ENCODE measurements at places on chromosomes 5 and 9.

GRCh38 chr5:180040287-180041214 lies 31.0 kb downstream of the RNF130 start:
- no peak for DNase-seq

DNA sequence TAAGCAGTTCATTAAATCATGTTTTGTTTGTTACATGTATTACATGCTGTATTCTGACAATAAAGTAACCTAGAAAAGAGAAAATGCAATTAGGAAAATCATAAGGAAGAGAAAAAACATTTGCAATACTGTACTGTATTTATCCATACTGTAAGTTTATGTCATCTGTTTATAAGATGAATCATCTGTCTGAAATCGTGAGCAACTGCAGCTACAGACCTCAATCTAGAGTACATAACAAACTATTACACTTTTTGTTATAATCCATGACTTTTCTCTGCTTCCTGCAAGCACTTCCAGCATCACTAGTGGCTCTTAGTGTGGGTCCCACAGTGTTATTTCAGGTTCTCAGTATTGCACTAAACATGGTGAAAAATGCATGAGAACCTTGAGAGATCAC lies 144.4 kb upstream of the NR4A3 start:
- no peak for DNase-seq

- no peak for DNase-seq
These were observed 38.2 kb upstream of the ZSWIM6 start for GRCh38 chr5:61293873-61294272.

DNA sequence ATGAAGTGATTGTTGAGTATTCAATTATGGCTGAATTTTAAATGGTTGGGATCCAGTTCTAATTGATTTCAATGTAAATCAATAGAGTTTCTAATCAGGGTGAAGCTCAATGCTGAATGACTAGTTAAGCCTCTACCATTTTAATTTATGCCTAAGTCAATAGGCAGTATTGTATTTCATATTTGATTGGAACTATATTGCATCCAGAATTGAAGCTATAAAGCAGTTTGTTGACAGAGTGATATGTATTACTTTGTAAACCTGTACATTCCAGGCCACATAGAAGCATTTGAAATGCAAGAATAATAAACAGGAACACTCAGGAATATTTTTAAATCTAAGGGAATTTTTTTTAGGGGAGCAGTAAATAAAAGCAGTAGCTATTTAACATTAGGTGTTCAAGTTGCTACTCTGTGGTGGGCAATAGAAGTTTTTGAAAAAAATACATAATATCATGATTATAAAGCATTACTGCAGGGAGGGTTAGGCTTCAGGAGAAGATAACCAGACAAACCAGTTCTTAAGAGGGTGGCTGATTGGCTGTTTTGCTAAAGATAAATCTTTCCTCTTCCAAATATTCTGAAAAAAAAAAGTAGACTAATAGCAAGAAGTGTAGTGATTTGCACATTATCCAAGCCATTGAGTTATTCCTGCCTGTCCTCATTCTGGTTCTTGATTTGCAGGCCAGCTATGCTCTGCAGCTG lies 492.0 kb upstream of the MEF2C start:
- DNase-seq: no peak

- no peak for DNase-seq
These were observed 41.7 kb downstream of the TMEM161B start for GRCh38 chr5:88226881-88227450.

DNA sequence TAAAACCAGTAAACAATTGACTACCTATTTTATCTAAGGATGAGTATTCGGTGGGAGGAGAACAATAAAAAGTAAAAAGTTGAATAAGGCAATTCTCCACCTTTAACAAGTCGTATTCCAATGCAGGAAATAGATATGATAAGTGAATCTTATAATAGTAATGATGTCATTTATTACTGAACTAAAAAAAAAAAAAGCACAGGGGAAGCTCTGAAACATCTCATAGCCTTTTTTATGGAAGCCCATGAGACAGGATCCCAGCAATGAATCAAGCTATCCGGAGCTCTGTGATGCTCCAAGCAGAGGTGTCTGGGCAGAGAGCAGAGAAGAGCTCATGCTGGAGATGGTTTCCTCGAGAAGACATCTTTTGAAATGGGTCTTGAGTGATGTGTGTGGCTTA lies 376.0 kb downstream of the ICE1 start:
- DNase-seq: no peak

GRCh38 chr5:171692107-171692506 lies 93.5 kb upstream of the SMIM23 start:
- no peak for DNase-seq

DNA sequence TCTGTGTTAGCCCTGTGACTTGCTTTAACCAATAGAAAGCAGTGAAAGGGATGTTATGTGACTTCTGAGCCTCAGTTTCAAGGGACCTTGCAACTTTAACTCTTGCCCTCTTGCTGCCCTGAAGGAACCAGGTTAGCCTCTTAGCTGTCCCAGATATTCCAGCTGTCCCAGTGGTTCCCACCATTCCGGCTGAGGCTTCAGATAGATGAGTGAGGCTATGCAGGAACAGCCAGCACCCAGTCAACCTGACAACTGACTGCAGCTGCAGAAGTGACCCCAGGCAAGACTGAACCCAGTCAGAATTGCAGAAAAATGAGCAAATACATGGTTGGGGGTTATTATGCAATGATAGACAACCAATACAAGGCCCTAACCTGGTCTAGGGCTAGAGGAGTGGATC lies 10.4 kb upstream of the CDC23 start:
- DNase-seq: no peak

DNA sequence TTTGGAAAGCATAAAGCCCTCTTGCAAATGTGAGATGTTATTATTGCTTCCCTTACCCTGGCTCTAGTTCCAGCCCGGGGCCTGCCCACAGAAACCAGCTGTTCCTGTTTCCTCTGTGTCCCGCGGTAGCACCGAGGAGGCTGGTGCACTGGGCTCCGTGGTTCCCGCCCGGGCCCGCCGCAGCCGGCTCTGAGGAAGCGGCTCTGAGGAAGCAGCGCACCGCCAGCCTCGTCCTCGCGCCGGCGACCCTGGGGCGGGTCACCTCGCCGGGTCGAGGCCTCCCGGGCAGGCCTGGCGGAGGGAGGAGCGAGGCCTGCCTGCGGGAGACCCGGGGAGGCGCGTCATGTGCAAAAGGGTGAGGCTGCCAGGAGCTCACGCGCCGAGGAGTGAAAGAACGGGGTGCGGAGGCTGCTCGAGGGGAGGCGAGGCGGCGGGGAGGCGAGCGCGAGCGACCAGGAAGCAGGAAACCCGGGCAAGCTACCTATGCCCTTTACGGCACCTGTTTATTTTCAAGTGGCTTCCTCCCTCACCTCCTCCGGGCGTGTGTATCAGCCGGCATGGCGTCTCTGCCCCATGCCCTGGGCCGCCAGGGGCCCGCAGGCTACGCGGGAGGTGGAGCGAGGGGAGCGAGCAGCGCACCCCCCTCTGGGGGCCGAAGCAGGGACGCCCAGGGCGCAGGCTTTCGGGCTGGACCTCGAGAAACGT lies 61.3 kb upstream of the MEGF10 start:
- peak; percentile 15 for DNase-seq

DNA sequence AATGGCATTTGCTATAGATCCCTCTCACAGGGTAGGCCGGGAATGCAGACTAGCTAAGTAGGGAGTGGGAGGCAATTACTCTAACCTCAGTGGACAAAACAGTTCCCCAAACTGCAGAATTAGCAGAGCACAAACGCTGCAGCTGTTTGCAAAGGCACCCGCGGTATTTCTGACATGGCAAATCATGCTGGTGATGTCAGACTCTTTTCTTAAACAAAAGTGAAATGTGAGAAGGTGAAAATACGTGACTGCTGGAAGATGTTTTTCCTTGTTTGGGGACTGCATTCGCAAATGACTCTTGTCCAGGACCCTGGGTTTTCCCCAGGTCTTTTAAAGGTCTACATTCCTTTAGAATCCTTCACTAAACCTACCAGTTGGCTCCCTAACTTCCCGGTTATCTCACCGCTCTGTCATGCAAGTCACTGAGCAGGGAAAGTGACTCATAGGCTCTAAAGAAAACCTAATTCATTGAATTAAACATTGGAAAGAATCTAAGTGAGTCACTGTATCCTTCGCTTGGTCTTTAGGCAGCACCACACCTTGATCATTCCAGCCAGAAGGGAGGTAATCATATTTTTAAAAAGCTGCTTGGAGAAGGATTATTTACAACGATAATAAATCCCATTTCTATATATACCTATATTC lies 91.5 kb upstream of the DNAH5 start:
- DNase-seq: no peak

GRCh38 chr9:69071059-69071458 lies 35.5 kb downstream of the FXN start:
- DNase-seq: no peak

- DNase-seq: no peak
These were observed 557 bp upstream of the IL3 start for GRCh38 chr5:132059696-132060500.

DNA sequence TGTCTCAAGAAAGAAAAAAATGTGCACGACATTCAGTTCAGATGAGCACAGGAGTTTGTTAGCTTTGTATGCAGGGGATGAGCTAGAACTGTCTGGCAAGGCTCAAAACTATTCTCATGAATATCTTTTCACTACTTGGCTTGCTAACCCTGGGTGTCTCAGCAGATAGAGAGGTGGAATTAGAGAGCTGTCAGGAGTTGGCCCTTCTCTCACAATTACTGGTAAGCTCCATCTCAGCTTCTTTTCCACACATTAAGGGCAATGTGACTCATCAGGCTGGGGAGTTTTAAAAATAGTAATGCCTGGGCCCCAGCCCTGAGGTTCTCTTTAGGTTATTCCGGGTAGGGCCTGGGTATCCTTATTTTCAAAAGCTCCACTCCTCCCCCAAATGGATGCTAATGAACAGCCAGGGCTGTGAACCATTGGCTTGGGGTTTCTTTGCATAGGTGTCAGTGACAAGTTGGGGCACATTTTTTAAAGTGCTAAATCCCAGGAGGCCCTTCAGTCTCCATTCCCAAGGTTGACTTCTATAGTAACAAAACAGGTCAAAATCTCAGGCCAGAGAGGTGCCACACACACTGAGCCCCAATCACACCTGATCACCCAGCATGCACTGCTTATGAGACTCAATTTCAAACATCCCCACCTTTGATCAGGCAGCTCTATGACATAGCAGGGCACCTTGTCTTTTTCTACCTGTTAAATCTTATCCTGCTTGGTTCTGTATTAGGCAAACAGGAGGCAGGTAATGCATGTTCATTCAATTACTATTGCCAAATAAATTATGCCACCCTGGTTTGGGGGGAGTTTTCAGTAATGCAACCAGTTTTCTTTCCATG lies 239.7 kb upstream of the DAP start:
- no peak for DNase-seq

DNA sequence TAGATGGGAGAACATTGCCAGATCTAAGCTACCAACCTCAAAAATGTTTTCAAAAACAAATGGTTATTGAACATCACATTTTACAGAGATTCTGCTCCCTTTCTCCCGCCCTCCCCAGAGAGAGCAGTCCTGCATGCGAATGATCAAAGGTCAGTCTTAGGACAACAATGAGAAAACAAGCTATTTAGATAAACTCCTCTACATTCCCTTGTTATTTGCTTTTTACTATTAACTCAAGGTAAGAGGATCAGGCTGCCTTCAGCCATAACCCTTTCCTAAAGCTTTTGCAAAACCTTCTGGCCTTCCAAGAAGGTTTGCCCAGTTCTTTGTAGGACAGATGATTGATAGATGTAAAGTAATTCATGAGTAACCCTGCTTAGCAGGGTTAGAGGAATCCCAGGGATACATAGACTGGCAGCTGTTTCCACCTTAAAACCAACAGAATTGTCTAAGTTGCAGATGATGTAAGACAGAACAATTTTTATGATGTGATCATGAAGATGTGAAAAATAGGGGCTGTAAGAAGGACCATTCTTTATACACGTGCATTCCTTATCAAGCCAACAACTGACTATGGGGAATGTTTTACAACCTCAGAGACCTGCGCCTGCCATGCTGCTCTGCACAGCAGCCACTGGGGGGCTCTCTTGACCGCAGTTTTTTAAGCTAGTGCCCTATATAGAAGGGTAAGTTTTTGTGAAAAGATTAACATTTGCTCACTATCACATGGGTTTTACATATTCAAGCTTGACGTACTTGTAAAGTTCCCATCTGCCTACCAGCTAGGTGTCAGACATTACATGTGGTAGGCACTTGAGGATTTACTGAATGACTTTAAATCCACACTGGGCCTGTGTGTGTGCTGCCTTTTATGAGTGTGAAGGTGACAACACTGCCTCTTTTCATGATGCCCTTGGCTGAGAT lies 2.3 kb upstream of the ZNF782 start:
- DNase-seq: peak; percentile 83

DNA sequence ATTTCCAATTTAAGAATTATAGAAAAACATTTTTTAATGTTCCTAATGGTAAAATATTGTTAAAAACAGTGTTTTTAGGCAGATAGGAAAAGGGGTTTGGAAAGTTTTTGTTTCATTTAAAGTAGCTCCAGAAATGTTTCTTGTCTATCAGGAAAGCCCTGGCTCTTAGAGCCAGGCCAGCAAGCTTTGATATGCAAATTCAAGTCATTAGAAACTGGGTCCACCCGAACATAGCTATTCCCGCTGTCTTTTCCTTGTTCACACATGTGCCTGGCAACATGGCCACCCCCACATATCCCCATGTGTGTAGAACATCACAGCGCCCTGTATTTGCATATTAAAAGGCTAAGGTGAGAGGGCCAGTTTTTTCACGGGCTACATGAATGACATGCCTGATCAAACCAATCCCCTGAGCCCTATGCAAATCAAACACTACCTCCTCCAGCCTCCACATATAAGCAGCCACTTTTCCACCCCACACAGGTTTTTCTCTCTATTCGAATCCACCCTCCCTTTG lies 925.3 kb upstream of the CDH10 start:
- DNase-seq: no peak

GRCh38 chr9:3468421-3469205 lies 57.2 kb downstream of the RFX3 start:
- no peak for DNase-seq

- DNase-seq: no peak
These were observed 86.4 kb downstream of the AMBP start for GRCh38 chr9:113991714-113992113.

GRCh38 chr5:59401637-59402036 lies 491.9 kb downstream of the PDE4D start:
- DNase-seq: no peak

DNA sequence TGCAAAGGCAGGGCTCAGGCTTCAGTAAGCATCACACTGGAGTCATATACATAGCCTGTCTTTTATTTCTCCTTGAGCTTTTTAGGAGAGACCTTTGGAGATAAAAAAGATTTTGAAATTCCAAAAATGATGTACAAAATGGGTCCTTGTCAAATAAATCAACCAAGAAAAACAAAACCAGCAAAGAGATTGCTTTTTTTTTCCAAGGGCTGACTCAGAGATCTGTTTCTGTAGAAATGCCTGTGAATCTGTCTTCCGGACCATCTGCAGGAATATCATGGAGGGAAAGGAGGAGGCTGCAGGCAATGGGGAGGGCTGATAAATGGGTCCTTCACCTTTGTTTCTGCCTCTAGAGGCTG lies 77.4 kb downstream of the SLIT3 start:
- no peak for DNase-seq

- no peak for DNase-seq
These were observed 4.1 kb downstream of the AIF1L start for GRCh38 chr9:131100445-131100844.

GRCh38 chr5:176861276-176861675 lies 37.9 kb downstream of the HK3 start:
- DNase-seq: no peak

GRCh38 chr9:127451858-127452656 lies 747 bp downstream of the LRSAM1 start:
- peak; percentile 83 for DNase-seq

GRCh38 chr5:36724467-36725332 lies 118.3 kb downstream of the SLC1A3 start:
- peak; percentile 77 for DNase-seq
